ENCODE measurements at places on chromosomes 1 and 21.

DNA sequence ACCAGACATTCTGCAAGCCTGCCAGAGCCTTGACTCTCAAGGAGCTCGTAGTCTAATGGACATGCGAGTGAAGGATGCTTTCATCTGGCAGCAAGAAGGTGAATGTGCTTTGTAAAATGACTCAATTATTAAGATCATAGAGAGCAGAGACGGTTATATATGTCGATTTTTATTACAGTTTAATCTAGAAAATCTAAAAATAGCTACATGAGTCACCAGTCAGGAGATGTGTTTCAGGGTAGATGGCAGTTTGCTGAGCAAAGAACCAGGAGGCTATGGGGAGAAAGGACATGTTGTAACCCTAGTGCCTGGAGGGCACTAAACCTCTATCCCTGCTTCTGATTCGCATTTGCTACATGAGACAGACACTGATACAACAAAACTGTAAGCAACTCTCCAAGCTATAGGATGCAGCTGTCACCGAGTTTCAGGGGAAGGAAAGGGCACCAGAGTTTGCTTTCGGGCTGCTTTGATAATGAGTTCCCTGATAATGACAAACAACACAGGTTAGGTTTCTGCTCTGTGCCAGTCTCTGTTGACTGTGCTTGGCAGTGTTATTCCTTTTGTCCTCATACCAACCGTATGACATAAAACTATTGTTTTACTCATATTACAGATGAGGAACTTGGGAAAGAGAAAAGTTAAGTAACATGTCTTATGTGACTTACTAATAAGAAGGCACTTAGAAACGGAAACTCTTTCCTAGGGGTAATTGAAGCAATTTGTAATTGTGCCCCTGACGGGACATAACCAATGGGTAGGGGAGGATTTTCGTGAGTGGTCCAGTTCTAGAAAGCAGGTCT is 43.2 kb downstream of the C1orf198 start:
- peak; percentile 87 for DNase-seq

- peak; percentile 50 for DNase-seq
Measured at GRCh38 chr1:169321539-169321938, 46.1 kb downstream of the NME7 start.

DNA sequence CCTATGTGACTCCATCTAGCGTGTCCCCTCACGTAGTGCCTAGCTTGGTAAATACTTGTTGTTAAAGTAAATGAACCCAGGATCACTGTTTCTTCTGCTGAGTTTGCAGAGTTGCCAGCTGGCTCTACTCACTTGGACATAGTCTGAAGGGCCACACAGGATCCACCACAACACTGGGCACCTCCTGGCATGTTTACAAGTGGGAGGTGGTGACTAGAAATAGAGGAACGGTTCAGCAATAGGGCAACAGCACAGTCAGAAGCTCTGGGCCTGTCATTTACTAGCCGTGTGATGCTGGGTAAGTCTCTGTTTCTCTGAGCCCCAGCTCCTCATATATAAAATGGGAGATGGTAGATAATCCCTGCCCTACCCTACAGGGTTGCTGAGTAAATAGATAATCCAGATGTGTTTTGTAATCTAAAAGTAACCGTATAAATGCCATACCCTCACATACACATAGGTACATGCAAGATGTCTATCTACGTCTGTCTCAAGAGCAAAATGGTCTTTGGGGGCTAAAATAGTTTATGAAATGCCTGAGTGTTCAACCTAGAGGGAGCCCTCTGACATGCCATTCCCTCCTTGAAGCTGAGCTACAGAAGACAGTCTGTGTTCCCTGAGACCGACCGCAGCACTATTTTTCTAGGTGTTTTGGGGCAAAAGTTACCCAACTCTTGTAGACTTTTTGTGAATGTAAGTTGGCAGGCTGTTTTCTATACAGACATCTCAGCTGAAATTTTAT is 20.5 kb downstream of the RNF220 start:
- DNase-seq = no peak

- no peak for DNase-seq
Measured at GRCh38 chr1:99506631-99507030, 139.3 kb upstream of the PALMD start.

DNA sequence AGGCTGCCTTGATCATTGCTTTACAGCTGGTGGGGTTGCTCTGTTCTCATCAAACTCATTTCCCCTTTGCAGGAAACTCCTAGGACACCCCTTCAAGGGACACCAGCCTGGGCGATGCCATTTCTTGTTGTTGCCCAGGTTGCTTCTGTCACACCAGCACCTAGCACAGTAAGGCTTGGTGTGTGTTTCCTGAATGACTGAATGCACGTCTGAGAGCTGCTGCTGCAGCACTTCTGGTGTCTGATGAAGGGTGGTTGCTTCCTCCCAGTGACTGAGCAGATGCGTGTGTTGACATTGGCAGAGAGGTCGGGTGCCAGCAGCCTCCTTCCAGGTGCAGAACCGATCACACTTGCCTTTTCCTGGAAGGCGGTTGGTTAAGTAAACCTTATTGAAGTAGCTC is 477.4 kb downstream of the CAMTA1 start:
- DNase-seq = no peak

- DNase-seq = peak; percentile 42
Measured at GRCh38 chr1:147723691-147724323, 36.6 kb downstream of the GJA5 start.

GRCh38 chr1:110254604-110255391 is 44.7 kb downstream of the KCNC4 start:
- DNase-seq = no peak

DNA sequence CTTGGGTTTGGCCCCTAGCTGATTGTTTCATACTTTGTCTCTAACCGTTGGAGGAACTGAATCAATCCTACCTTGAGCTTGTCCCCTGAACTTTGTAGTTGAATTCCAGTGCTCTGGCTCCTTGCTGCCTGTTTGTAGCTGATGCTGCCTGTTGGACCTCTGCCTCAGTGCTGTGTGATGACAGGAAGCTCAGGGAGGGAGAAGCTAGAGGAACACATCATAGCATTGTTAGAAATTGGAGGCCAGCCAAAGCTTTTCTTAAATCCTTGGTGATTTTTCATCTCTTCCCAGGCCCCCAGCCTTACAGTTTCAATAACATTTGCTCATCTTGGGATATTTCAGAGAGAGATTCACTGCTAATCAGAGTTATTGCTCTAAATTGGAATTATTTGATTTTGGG is 34.0 kb downstream of the MACF1 start:
- peak; percentile 67 for DNase-seq

GRCh38 chr1:221606256-221606655 is 135.6 kb downstream of the DUSP10 start:
- DNase-seq = no peak

GRCh38 chr1:162200096-162200847 is 130.8 kb downstream of the NOS1AP start:
- DNase-seq = no peak

DNA sequence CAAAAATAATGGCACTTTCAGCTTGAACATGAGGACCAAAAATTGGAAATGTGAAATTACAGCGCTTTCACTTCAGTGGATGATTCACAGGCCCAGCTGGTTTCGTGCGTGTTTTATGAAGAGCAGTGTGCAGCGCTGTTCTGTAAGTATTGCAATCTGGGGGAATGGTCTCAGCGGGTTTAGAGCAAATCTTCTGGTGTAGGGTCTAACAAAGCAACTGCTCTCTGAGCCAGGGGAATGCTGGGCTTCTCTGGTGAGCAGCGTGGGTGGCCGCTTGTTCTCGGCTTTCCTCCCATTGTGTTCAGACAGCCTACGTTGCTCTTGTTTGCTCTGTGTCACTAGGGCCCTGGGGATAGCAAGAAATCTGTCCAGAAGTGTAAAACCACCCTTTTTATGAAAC is 42.4 kb upstream of the GADD45A start:
- no peak for DNase-seq

- peak; percentile 1 for DNase-seq
Measured at GRCh38 chr1:189429610-189430009, 1048.1 kb downstream of the BRINP3 start.

DNA sequence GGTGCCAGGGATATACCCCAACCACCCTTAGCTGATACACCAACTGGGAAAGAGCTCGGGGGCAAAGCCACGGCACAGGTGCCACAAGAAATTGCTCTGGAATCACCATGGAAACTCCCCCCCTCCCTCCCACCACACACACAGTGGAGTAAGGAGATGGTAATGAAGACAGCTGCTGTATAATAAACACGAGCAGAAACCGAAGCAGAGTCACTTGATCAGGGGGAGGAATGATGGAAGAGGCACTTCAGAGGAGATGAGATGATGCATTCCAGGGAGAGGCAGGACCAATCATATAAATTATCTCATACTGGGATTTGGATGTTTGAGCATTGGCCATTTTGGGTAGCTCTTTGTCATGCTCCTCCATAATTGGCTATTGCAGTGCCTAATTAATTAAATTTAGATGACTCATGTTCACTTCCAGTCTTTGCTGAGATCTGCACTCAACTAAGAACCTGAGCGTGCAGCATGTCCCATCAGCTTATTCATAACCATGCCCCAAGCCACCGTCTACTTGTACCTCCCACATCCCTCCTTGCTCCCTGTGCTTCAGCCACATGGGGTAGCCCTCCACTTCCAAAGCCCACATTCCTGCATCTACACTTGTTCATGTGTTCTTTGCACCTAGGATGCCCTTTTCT is 189.5 kb downstream of the ZSCAN20 start:
- DNase-seq = no peak

DNA sequence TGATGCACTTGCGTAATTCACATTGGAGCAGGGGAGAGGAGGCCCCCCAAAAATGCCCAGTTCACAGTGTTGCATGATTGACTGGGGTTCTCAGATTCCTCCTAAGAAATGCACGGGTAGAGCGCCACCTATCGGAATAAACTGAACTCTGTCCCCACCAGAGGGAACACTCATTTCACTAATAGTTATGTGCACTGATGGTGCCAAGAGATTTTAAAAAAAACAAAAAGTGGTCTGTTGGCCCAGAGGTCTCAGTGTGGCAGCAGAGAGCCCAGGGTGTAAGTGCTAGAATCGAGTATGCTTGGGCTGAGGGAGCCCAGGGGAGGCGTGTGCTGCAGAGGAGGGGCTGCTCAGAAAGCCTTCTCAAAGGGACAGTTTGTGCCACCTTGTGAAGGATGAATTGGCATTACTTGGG is 6.9 kb downstream of the PINK1 start:
- peak; percentile 61 for DNase-seq

DNA sequence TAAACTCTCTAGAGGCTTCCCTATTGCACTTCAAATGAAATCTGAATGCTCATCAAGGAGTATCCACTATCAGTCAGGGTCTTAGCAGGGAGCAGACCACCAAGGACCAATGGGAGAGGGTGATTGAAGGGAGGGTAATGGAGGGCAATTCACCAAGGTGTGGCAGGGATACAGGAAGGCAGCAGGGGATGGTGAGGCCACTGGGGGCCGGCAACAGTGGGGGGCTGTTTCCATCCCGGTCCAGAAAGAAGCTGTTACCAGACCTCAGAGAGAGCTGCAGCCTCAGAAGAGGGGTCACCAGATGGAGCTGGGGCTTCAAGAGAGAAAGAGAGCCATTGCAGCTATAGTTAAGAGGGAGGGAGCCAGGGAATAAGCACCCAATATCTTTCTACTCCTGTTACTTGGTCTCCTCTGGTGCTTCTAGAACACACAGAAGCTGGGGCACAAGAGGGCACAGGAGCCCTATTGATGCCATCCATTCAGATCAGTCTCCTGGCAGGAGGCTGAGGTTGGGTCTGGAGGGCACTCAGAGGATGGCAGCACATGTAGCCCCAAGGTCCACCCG is 417.6 kb downstream of the PTPRU start:
- no peak for DNase-seq

GRCh38 chr1:184827600-184828368 is 73.1 kb upstream of the EDEM3 start:
- peak; percentile 87 for DNase-seq

- no peak for DNase-seq
Measured at GRCh38 chr1:248913933-248914332, 7.9 kb downstream of the PGBD2 start.

DNA sequence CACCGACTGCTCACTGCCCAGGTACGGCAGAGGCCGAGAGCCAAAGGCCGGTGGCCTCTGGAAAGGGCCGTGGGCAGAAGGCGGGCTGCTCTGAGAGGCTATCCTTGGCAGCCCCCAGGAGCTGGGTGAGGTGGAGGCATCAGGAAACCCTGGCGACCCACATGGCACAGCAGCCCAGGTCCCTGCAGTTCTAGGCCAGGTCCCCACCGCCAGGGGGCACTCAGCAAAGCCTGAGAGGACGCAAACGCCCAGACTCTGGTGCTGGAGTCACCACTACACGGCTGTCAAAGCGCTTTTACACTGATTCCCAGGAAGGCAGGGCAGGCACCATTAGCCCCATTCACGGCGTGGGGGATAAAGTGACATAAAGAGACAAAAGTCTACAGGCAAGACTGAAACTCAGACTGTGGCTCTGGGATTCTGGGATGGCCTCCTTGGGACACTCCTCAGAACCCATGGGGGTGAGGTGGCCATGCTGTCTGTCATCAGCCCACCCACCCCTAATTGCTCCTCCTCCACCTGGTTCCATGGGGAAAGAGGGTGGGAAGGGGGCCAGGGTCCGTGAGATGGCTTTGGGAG is 4.9 kb downstream of the PLEKHG5 start:
- peak; percentile 86 for DNase-seq

GRCh38 chr1:235450886-235451483 is 53.3 kb downstream of the B3GALNT2 start:
- no peak for DNase-seq

DNA sequence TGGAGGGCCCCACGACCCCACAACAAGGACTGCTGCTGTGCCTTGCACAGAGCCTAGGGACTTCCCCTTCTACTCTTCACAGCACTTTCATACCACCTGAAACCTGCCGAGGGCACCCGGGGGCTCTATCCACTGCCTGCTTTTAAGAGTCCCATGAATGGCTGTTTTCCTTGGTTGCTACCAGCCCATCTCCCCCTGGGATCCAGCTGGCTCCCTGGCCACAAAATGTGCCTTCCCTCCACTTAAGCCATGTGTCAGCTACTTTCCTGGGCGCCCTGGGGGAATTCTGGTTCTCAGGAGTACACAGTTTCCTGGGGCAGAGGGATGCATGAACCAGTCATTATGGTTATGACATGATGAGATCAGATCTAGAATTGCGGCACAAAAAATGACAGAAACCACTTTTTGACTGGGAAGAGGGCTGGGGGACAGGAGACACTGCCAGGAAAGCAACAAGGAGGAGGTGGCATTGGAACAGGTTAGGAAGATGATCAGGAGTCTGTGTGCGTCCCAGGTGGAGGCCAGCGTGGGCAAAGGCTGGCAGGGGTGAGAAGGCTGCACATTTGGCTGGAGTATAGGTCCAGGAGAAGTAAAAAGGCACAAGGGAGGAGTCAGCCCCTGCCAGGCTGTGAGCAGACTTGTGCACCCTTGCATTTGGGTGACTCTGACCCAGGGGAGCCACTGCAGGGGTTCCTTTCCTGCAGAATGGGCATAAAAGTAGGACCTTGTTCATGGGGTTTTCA is 3.2 kb upstream of the TNFRSF8 start:
- no peak for DNase-seq

Data from EL (cell line).